ENCODE measurements at places on chromosomes 12 and 14.

- no peak for DNase-seq
Observed at GRCh38 chr12:106894774-106895173, 60.9 kb upstream of the TMEM263 start.

DNA sequence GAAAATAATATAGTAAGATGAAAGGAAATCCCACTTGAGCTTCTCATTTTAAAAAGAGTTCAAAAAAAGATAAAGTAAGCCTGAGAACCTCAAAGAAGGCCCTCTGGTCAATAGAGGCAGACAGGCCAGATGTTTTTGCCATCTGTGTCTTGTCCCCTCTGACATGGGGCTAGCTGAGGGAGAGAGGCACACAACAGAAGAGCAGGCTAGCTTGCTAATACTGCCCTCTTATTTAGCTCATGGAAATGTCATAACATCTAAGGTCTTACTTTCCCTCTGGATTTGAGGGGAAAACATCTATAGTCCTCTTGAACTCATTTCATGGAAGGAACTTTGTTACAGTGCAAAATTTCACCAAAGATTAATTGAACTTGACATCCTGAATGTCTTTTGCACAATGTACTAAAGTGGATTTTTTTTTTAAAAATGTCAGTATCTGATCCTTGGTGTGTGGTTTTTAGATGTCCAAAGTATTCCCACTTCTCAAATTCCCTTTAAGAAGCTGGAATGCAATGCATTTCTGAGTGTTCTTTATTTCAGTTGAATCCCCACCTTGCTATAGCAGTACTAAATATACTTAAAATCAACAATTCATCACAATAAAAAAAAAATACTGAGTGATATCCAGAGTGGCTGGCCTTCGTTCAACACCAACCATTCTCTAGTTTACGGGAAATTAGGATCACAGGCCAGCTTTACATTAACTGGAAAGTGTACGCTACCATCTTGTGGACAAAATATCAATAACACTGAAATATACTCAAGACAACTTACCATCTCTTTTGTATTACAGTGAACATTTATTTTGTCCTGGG is 176.7 kb downstream of the PAH start:
- no peak for DNase-seq

DNA sequence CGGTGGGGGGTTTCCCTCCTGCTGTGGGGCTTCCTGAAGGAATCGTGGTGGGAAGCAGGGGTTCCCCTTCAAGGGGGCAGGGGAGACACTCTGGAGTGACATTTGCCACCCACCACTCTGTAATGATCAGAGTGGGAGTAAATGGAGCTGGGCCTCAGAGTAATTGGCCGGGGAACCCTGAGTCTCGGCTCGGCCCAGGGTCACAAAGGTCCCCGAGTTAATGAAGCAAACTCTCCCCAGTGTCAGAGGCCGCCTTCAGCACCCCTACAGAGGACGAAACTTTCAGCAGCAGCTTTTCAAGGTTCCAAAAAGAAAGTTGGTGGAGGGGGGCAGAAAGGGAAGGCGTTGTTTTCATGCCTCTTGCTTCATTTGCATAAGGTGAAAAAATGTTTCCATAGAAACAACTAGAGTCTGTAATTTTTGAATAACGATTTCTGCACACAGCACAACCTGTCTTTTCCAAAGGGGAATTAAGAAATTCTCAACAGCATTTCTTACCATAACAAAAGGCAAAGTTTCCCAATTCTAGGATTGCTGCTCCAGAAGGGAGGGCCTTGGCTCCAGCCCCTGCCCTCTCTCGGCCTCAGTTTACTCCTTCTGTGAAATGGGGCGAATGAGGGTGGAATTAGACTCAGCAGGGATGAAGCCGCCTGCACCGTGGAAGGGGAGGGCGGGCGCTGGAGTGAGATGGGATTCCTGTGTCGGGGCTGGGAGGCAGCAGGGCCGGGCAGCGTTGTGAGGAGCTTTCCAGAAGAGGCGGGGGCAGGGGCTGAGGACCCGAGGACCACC is 67.0 kb upstream of the BEGAIN start:
- DNase-seq: no peak

DNA sequence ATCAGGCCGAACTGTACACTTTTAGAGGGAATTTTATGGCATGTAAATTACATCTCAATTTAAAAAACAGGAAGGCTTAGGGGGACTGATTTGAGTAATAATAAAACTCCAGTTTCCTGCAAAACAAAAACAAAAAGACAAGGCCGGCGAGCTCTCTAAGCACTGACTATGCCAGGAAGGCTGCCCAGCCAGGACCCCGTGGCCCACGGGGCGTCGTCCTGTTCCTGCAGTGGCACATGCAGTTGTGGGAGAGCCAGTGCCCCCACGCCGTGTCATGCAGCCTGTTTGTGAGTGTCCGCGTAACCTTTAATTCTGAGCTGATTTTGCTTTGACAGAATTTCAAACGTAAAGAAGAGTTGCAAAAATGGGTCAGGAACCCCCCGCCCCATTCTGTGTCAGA is 10.5 kb downstream of the XRCC3 start:
- DNase-seq: no peak

DNA sequence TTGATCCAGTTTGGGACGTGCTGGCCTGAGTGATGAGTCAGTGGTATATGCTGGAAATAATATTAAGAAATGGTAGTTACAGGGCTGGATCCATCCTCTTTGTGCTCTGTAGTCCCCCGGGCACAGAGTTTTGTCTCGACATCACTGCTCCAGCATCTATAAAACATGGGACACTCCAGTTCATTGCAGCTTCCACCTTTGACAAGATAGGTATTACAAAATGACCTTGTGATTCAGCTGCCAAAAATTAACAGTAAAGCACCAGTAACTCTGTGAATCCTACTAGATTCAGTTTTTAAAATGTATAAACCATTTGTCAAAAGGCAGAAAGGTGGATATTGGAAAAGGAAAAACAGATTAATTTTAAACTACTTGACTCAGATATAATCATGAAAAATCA is 14.6 kb upstream of the GNG2 start:
- no peak for DNase-seq

- no peak for DNase-seq
Observed at GRCh38 chr12:135138-135537, 68.6 kb downstream of the IQSEC3 start.

DNA sequence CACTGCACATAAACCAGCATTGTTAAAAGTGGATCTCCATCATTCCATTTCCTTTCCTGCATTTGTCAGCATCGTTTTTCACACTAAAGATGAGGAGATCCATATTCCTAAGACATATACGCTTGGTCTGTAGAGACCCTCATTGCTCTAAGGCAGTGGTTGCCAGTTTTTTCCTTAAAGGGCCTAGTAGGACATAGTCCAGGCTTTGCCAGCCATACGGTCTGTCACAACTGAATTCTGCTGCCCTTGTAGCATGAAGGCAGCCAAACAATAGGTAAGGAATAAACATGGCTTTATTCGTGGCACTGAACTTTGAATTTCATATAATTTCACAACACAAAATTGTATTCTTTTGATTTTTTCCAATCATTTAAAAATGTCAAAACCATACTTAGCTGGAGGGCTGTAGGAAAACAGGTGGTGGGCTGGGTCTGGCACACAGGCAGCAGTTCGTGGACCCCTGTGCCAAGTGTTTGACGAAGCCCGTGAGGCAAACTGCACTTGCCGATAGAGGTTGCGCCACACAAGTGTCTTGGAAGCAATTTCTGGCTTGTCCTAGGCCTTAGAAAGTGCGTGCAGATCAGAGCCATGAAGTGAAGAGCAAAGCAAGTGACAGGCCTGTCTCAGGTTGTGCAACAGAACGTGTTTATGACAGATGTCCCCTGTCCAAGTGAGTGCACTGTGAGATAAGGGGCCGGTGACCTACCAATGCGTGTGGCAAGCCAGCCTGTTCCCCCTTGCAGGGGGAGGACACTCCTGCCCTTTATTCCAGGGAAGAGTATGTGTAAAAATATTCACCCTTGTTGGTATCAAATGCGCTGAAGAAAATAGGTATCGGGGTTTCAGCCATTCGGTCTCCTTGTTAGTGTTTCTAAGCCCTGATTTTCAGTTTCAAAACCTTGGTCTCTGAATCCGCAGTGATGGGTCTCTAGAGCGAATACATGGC is 916 bp upstream of the CHPT1 start:
- no peak for DNase-seq

DNA sequence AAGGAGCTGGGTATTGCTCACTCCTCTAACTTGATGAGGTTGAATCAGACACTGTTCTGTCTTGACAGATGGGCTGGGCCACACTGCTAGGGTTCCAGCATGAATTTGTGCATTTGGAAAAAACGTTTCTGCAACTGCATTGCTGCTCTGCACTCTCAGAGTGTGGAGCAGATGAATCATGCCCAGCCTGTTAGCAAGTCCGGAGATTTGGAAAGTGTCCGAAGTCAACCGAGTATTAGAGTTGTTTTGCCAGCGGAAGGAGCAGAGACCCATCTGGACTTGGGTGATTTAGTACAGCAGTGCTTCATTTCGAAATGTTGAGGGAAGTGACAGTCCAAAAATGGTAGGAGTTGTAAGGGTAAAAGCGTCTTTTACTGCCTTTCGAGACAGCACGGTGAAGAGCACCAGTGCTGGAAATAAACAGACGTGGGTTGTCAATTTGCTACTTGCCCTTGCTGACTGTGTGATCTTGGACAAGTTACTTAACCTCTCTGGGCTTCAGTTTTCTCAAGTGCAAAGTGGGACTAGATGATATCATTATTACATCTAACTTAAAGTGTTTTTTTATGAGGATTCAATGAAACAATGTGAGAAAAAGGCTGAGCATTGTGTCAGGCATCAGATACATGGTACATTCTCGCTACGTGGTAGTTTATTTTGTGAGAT is 139.5 kb downstream of the CHST11 start:
- DNase-seq: no peak

DNA sequence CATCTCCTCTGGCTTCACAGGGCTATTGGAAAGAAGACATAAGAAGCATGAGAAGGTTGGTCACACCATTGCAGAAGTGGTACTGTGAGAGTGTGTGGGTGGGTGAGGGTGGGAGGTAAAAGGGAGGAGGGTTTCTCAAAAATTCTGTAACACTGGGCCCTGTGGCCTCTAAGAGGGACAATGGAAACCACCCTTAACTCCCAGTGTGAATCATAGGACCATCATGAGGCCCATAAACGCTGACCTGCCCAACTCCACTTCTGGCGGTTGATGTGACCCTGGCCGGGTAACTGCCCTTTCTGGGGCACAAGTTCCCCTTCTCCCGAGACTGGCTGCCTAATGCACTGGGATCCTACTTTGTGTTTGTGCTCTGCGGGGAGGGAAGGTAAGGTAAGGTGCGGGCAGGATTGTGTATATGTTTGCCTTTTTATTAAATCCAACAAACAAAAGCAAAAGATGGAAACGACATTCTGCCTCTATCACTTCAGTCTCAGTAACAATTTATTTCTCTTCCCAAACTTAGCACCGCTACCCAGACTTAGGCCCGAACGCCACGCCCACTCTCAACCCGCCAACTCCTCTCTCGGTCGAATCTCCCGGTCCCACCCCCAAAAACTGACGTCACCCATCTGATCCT is 551 bp downstream of the METTL1 start:
- DNase-seq: peak; percentile 62

GRCh38 chr14:35180179-35180578 is 57.8 kb downstream of the PRORP start:
- no peak for DNase-seq

DNA sequence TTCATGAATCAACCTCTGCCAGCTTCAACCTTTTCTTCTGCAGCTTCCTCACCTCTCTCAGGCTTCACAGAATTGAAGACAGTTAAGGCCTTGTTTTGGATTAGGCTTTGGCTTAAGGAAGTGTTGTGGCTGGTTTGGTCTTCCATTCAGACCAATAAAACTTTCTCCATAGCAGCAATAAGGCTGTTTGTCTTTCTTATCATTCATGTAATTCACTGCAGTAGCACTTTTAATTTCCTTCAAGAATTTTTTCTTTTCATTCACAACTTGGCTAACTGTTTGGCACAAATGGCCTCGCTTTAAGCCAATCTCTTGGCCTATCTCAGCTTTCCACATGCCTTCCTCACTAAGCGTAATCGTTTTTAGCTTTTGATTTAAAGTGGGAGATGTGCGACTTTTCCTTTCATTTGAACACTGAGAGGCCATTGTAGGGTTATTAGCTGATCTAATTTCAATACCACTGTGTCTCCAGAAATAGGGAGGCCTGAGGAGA is 229.5 kb downstream of the IPO8 start:
- no peak for DNase-seq

GRCh38 chr14:51293149-51293911 is 53.3 kb downstream of the TMX1 start:
- DNase-seq: no peak

- no peak for DNase-seq
Observed at GRCh38 chr12:11577658-11578260, 71.7 kb upstream of the ETV6 start.

DNA sequence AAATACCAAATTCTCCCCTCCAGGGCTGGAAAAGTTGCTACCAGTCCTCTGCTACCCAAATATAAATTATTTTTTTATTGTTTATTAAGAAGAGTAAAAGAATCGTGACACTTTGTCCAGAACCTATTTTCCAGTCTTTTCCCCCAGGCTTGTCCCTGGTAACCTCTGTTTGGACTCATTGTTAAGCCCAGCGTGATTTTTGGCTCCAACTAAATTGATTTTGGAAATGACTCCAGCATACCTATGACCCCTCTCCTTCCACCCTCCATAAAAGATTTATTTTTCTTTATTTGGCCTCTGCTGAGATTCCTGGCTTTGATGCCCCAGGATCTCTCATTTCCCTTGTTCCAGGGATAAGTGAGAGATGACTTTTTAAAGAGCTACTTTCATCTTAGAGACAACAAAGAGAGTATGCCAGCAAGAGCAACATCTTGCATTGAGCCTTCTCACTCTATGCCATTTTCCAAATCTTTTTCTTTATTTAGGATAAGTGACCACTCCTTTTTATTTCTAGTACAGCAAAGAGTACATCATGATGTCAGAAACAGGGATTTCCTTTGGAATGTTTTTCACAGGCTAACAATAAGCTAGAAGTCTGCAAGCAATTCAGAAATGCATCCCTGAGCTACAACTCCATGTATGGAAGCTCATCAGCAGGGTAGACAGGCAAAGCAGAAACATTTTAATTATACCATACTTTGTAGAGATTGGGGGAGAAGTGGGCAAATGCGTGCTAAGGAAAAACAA is 75.8 kb downstream of the DAD1 start:
- DNase-seq: no peak

DNA sequence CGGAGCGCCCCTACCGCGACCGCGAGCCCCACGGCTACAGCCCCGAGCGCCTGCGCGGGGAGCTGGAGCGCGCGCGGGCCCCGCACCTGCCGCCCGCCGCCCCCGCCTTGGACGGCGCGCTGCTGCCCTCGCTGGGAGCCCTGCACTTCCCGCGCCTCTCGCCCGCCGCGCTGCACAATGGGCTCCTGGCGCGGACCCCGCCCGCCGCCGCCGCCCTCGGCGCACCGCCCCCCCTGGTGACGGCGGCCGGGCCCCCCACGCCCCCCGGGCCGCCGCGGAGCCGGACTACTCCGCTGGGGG is 27.0 kb downstream of the LRCOL1 start:
- DNase-seq: no peak
